Mucosa of gallbladder (tissue), 1 donor: ENCODE measurements at places on chromosomes 12 and 14. TPM values are rescaled to one million over a fixed set of nuclear protein-coding genes. Genes with fewer than 3 reads are reported as not detected.

SLC5A8 gene
- 0.06 TPM for total RNA-seq

KLRG1 gene
- total RNA-seq, result 3.3 TPM

CCDC175 gene
- total RNA-seq, result 0.58 TPM

AKT1 gene
- total RNA-seq, result 166 TPM

MLH3 gene
- 33.2 TPM for total RNA-seq

CLEC6A gene
- not detected for total RNA-seq

HCFC2 gene
- 17.0 TPM for total RNA-seq

LUM gene
- total RNA-seq, result 172 TPM

OR6C4 gene
- not detected for total RNA-seq

NTF3 gene
- total RNA-seq, result 0.46 TPM

MMP17 gene
- 4.3 TPM for total RNA-seq

PARP2 gene
- total RNA-seq, result 15.5 TPM

KLHL33 gene
- 0.92 TPM for total RNA-seq
